Stimulated activated CD8-positive, alpha-beta memory T cell treated with anti-CD3 and anti-CD28 coated beads, Interleukin-15, amount 100 ng/mL, for 24 hours (primary cell): ENCODE measurements at places on chromosomes 5 and 9.

- no peak for DNase-seq
Observed at GRCh38 chr5:116476897-116477537, 97.6 kb downstream of the SEMA6A start.

- DNase-seq, result no peak
Observed at GRCh38 chr5:36600917-36601527, 5.4 kb upstream of the SLC1A3 start.

DNA sequence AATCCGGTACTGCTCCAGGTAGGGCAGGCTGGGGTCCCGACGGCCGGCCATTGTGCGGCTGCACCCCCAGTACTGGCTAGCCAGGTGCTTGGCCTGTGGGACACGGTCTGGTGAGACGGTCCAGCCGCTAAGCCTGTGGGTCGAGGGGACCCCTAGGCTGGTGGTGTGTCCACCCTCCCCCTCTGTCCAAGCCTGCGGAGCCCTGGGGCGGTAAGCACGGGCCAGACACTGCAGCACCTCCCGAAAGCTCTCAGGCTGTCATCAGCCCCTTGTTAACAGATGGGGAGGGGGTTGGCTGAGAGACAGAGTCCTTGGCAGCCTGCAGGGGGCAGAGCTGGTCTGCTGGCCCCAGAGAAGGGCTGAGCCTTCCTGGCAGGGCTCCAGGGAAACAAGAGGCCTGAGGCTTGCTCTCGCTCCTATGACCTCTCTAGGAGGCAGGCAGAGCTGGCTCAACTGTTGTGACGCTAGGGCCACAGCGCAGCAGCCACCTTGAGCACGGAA, 11.8 kb upstream of the MRNIP start:
- DNase-seq, result no peak

- no peak for DNase-seq
Observed at GRCh38 chr5:94745786-94746730, 127.6 kb downstream of the SLF1 start.

- no peak for DNase-seq
Observed at GRCh38 chr9:133224762-133225161, 15.7 kb upstream of the OBP2B start.

- no peak for DNase-seq
Observed at GRCh38 chr9:85599540-85600105, 142.1 kb downstream of the AGTPBP1 start.

GRCh38 chr5:153987301-153987700, 51.4 kb downstream of the FAM114A2 start:
- DNase-seq, result no peak

GRCh38 chr9:127277770-127278169, 13.2 kb downstream of the GARNL3 start:
- DNase-seq, result no peak

DNA sequence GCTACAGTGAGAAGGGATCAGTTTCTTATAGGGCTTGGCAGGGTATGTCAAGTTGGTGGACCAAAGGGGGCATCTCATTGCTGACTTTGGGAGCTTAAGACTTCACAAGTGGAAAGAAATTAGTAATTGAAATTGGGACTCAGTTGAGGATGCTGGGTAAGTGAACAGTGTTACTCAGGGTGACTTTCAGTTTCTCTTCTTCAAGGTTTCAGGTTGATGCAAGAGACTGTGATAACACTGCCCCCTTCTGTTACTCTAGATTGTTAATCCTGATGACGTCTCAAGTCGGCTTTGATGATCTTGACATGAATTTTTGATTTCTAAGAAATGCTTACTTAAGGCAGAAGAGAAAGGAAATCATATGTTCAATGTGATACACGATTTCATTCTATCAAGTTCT, 21.3 kb downstream of the KCTD16 start:
- no peak for DNase-seq

- DNase-seq, result no peak
Observed at GRCh38 chr9:98760231-98760630, 36.1 kb downstream of the ANKS6 start.

- DNase-seq, result no peak
Observed at GRCh38 chr5:143842920-143843319, 31.0 kb downstream of the HMHB1 start.

GRCh38 chr5:136425921-136426320, 60.6 kb upstream of the TRPC7 start:
- no peak for DNase-seq

GRCh38 chr5:169716287-169716686, 79.2 kb downstream of the DOCK2 start:
- no peak for DNase-seq

GRCh38 chr9:7665874-7666273, 133.7 kb downstream of the DMAC1 start:
- DNase-seq, result no peak

GRCh38 chr9:89441986-89442385, 55.9 kb downstream of the SEMA4D start:
- no peak for DNase-seq

DNA sequence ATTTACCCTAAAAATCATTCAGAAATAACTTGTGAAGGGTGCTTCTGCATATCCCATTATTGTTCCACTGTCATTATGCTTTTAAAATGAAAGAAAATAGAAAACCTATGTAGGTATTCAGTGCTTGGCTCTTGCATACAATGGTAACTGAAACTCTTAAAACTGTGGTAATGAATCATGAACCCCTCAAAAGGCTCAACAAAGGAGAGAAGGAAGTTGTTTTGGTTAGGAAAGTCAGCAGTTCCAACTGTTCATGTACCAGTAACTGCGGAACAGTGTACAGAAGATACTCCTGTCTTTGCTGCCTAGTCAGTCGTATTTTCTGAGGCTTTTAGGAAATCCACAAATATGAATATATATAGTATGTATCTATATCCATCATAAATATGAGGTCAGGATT, 96.1 kb downstream of the OSMR start:
- DNase-seq, result no peak

DNA sequence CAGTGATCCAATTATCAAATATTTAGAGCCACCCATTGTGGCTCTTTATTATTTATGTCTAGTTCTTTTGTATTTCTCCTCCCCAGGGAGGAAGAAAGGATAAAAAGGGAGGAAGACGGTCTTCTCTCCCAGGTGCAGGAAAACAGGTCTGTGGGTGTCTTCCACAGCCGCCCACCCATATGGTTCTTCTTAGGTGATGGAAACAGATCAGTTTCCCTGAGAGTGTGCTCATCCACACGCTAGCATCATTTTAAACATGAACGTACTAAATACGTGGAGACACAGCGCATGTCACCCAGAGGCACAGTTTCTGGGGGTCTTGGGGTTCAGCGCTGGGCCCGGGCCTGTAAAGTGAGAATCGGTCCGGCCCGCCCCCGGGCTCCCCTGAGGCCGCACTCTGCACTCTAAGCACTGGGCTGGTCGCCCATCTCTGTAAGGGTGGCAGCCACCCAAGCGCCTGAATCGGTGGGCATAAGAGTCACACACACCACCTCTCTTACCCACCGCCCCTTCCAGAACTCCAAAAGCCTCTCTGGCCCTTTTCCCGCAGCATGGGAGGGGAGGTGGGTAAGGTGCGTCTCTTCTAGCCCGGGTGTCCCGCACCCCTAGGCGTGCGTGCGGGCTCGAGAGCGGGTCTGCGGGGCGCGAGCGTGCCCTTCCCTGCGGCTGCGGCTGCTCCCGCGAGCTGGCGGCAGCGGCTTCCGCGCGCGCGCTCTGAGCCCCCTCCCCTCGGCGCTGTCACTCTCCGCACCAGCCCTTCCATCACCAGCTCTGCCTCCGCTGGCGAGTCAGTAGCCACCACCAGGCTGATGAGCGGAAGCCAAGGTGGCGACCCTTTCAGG, 1.3 kb downstream of the PTCH1 start:
- DNase-seq, result no peak

- DNase-seq, result no peak
Observed at GRCh38 chr5:124724357-124725039, 21.9 kb downstream of the ZNF608 start.

DNA sequence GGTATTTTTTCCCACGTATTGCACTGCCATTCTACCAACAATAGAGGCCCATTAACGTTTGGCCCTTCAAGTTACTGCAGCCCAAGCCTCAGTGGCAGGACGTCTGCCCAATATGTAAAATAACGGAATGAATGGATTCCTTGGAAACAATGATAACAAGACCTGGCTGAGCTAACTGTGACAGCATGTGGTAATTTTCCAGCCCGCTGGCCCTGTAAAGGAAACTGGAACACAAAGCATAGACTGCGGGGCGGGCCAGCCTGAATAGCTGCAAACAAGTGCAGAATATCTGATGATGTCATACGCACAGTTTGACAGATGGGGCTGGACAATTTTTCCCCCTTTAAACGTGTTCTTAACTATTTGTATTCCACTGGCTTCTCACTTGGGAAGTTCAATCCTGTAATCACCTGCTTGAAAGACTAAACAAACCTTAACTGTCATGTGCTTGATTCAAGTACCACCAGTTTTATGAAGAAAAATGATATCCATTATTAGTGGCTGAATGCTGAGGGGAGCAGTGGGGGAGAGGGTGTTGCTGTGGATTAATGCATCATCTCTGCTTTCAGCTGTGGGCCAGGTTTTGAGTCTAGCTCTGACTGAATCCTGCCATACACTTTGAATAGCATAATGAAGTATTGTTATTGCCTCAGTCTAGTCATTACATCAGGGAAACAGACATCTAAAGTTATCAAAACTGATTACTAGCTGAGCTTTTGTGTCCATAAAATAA, 323.9 kb downstream of the TMEM161B start:
- DNase-seq, result no peak

- DNase-seq, result no peak
Observed at GRCh38 chr5:58322453-58322852, 137.4 kb downstream of the PLK2 start.

DNA sequence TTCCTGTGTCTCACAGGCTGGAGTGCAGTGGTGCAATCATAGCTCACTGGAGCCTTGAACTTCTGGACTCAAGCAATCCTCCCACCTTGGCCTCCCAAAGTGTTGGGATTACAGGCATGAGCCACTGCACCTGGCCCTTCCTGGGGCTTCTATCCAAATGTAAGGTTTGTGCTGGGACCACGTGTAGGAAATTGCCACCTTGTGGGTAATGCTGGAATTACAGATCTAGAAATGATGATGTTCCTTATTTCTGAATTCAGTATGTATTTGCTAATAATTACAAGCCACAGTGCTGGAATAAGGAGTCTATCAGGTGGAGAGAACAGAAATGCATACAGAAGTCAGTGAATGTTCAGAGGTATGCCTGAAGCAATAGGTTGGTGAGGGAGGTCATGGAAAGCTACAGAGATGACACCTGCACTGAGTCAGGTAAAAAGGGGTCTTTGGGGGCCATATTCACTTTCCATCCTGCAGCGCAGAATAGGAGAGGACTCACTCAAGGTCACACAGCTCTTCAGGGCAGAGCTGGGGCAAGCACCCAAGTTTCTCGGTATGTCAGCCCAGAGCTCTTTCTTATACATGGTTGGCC, 8.8 kb upstream of the IGFBPL1 start:
- DNase-seq, result no peak

DNA sequence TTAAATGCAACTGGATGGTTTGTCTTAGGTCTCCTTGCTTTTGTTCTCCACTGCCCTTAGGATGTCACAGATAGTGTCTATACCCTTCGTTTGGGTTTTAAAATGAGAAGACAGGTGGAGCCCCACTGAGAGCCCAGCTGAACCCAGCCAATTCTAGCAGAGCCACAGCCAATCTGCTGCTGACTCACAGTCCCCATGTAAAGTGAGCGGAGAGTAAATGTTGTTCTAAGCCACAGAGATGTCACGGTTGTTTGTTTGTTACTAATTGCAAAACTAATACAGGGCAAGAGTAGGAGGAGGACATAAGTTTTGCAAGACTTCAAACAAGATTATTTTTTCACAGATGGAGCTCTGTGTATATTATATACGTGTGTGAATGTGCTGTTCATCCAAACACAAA, 50.5 kb upstream of the AGXT2 start:
- DNase-seq, result no peak

DNA sequence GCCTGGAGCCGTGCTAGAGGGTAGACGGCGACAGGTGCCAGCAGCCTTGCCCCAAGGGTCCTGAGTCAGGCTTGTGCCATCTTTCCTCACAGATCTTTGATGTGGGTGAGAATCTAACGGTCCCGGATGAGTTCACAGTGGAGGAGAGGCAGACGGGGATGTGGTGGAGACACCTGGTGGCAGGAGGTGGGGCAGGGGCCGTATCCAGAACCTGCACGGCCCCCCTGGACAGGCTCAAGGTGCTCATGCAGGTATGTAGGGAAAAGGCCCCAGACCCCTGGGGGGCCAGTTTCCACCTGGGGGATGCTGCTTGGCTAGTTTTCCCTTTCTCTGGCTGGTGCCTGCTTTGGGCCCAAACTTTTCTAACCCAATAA, 24.0 kb downstream of the PTGES2 start:
- DNase-seq, result no peak

GRCh38 chr9:21465859-21466518, 16.1 kb downstream of the IFNE start:
- DNase-seq, result no peak

DNA sequence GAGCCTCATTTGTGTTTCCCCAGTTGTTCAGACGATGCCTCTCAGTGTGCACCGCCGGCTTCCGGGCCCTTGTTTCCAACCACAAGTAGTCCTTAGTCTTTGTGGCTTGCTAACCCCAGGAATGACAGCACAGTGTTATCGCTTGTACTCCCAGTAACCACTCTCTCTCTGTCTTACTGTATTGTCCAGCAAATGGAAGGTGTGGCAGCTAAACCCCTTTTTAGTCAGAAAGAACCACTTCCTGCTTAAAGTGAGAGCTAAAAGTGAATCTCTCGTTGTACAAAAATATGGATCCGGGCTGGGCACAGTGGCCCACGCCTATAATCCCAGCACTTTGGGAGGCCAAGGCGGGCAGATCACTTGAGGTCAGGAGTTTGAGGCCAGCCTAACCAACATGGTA, 61.3 kb downstream of the ENC1 start:
- no peak for DNase-seq

GRCh38 chr9:125950880-125951471, 203.8 kb downstream of the PBX3 start:
- no peak for DNase-seq

GRCh38 chr5:56696900-56697299, 118.4 kb upstream of the MAP3K1 start:
- DNase-seq, result no peak

DNA sequence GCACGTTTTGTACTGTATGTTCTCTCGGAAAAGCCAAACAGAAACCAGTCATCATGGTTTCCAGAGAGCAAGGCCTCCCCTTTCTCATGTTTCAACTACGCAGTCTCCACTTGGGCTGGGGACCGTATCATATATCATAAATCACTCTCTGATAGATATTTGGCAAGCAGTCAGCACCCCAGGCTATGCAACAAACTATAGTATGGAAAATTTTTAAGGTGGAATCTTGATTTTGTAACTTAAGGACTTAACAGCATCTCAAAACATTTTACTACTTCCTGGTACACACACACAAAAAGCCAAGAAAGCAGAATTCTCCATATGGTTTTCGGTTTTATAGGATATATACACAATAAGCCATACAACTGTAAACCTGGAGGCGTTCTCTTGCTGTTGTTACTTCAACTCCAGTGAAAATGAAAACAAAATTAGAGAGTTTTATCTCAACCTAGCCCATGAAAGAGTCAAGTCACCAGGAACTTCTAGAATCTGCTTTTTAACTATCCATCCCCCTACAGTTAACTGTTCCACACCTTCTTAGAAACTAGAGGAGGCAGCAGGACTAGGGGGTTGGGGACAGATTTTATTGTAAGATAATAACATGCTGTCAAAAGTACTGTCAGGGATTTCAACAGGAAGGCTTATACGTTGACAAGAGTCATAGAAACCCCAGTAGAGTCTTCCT, 283.4 kb downstream of the NFIB start:
- DNase-seq, result no peak

GRCh38 chr5:73306078-73306719, 133.2 kb downstream of the TMEM174 start:
- no peak for DNase-seq

- DNase-seq, result no peak
Observed at GRCh38 chr5:53438486-53439472, 41.6 kb upstream of the FST start.

- DNase-seq, result no peak
Observed at GRCh38 chr9:34403554-34404380, 27.1 kb upstream of the MYORG start.
